ENCODE measurements at places on chromosomes 1 and 21. TPM values are rescaled to one million over a fixed set of nuclear protein-coding genes. Genes with fewer than 3 reads are reported as not detected.

The TMEM240 gene
- 5.0 TPM for total RNA-seq

DNA sequence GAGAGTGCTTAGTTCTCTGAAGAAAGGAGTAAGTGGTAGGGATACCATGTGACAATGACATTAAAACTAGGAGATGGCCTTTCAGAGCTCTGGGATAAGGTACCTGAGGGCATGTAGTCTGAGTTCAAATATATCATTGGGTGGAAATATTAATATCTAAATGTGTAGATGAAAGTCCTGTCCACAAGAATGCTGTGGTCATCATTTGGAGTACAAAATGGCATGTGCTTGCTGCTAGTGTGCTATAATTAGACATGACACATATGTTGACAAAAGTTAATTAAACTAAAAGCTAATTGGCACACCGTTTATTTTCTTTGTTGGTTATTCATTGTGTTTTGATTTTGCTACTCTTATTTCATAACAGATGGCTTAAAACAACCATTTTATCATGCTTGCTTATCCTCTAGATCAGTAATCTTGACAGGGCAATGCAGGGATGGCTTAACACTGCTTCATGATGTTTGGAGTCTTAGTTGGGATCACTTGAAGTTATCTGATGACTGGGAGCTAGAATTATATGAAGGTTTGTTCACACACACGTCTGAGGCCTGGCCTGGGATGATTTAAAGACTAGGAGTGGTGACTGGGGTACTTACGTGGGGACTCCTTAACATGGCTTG, 31.0 kb downstream of the CC2D1B start:
- DNase-seq: no peak

The CYP4A11 gene
- not detected for total RNA-seq

GRCh38 chr1:19338323-19338762, 26.2 kb downstream of the SLC66A1 start:
- DNase-seq: no peak

All from cardiac septum (tissue), 1 donor.